Non-pigmented ciliary epithelial cell (primary cell): ENCODE measurements at places on chromosomes 16 and 17.

- DNase-seq, result no peak
These were observed 14.3 kb upstream of the GINS3 start for GRCh38 chr16:58377932-58378331.

GRCh38 chr16:17105239-17105797 is 365.4 kb downstream of the XYLT1 start:
- DNase-seq, result no peak

GRCh38 chr17:65022137-65022536 is 34.4 kb downstream of the GNA13 start:
- no peak for DNase-seq

- no peak for DNase-seq
These were observed 52.7 kb downstream of the TBC1D16 start for GRCh38 chr17:79982986-79983385.

DNA sequence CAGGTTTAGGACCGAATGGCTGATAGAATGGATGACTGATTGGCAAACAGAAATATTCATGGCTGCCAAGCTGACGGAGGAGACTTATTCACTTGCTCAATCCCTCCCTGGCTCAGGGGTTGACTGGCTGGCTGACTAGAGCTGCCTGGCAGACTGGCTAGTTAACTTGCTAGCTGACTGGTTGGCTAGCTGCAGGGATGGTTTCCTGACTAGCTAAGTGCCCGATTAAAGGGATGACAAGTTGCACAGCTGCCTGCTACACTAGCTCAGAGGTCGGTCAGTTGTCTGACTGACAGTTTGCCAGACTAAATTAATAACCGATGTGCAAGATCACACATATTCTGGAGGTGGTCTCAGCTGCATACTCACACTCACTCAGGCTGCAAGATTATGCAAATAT is 1208.4 kb upstream of the CDH8 start:
- no peak for DNase-seq

DNA sequence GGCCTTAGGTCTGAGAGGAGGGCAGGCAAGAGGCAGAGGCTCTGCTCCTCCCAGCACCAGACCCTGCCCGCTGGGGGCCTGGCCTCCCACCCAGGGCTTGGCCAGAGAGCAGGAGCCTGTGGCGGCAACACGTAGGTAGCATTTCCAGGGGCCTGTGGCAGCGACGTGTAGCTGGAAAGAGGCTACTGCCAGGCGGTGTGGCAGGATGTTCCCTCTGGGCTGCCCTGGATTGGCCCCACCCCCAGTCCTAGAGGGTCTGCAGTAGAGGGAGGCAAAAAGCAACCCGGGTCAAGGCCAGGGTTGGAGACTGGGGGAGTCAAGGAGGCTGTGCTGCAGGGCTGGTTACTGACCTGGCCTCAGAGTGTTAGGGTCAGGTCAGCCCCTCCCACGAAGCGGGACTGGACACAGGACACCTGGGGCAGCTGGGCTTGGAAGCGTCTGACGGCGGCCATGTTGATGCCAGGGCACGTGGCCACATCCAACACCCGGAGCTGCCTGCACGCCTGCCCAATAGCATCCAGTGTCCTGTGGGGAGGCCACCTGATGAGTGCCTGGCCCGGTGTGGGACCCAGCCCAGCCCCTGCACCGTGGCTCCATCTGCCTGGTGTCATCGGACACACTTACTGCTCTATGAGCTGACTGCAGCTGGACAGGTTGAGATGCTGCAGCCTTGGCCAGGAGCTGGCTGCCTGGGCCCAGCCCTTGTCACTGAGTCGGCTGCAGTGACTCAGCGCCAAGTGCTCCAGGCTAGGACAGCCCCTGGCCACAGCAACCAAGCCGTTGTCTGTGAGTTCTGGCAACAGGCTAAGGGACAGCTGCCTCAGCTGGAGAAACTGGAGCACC is 8.5 kb downstream of the ELMO3 start:
- no peak for DNase-seq

GRCh38 chr17:64001091-64001579 is 3.0 kb downstream of the PRR29 start:
- no peak for DNase-seq

DNA sequence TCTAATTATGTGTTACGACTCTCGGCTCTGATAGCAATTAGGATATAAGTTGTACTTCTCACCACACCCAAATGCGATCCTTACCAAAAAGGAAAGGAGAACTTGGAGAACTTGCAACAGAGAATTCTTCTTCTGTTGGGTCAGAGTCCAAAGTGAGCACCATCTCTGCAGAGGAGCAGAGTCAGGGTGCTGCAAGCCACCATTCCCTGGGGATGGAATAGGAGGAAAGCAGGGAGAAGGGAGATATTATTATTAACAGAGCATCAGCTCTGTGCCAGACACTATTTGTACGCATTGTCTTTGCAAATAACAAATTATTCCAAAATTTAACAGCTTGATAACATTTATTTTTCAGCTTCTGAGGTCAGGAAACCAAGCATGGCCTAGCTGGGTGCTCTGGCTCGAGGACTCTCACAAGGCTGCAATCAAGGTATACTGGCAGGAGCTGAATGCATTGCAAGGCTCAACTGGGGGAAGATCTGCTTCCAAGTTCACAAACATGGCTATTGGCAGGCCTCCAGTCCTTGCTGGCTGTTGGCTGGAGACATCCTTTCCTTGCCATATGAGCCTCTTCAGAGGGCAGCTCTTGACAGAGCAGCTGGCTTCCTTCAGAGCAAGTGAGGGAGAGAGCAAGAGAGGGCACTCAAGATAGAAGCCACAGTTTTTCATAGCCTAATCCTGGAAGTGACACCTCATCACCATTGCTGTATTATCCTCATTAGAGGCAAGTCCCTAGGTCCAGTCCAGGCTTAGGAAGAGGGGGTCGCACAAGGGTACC is 296.2 kb upstream of the CDH5 start:
- no peak for DNase-seq

DNA sequence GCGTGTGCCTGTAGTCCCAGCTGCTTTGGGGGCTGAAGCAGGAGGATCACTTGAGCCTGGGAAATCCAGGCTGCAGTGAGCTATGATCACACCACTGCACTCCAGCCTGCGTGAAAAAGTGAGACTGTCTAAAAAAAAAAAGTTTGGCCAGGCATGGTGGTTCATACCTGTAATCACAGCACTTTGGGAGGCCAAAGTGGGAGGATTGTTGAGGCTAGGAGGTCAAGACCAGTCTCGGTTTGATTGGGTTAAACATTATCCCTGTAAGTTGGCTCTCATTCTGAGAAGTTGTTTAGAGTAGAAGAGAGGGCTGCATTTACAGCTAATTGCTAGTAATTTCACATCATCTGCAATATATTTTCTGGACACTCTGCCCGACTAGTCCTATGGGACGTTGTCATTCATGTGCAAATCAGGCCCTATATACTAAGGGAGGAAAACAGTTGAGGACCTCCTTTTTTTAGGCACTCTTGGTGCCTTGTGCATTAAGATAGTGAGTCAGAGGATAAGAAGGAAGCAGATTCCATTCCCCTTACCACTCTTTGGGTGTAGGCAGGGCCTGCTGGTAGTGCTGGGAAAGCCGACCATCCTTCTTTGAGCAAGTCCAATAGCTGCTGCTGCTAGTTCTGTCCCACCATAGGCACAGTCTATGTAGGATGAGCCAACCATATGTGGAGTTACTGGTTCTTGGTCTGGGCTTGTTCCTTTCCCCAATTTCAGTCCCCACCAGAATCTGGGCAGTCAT is 18.7 kb downstream of the HMOX2 start:
- DNase-seq, result no peak

DNA sequence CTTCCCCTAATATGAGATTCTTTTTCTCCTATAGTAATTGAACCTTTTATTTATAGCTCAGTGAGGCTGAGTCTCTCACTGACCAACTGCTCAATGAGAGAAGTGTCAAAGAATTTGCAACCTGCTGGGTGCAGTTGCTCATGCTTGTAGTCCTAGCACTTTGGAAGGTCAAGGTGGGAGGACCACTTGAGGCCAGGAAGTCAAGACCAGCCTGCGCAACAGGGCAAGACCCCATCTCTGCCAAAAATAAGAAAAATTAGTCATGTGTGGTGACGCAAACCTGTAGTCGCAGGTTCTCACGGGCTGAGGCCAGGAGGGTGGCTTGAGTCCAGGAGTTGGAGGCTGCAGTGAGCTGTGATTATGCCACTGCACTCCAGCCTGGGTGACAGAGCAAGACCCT is 30.9 kb upstream of the CRYBA1 start:
- DNase-seq, result no peak

GRCh38 chr17:73323409-73324159 is 11.8 kb upstream of the CDC42EP4 start:
- no peak for DNase-seq

DNA sequence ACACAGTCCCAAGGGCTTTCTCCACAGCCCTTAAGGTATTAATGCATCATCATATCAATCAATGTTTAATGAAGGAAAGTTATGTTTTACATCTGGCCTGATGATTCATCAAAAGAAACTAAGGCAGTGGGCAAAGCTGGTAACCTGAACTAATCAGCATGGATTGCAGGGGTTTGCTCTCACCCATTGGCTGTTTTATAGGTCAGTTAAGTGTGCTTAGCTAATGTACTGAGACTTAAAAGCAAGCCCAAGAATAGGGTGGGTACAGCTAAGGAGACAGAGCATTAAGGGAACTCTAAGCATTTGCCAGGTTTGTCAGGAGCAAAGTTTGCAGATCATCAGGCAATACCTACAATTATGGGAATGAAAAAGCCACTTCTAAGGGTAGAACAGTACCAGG is 1247.6 kb downstream of the CDH8 start:
- DNase-seq, result no peak

- DNase-seq, result no peak
These were observed 9.4 kb upstream of the ABCC3 start for GRCh38 chr17:50625032-50625871.
